Foreskin keratinocyte (primary cell): ENCODE measurements at places on chromosomes 12 and 14. TPM values are rescaled to one million over a fixed set of nuclear protein-coding genes. Genes with fewer than 3 reads are reported as not detected.

VCPKMT gene
- total RNA-seq: 5.9 and 6.7 TPM in 2 replicates

TBX5 gene
- total RNA-seq: not detected in 2 replicates

MYF5 gene
- total RNA-seq: not detected in 2 replicates

DNA sequence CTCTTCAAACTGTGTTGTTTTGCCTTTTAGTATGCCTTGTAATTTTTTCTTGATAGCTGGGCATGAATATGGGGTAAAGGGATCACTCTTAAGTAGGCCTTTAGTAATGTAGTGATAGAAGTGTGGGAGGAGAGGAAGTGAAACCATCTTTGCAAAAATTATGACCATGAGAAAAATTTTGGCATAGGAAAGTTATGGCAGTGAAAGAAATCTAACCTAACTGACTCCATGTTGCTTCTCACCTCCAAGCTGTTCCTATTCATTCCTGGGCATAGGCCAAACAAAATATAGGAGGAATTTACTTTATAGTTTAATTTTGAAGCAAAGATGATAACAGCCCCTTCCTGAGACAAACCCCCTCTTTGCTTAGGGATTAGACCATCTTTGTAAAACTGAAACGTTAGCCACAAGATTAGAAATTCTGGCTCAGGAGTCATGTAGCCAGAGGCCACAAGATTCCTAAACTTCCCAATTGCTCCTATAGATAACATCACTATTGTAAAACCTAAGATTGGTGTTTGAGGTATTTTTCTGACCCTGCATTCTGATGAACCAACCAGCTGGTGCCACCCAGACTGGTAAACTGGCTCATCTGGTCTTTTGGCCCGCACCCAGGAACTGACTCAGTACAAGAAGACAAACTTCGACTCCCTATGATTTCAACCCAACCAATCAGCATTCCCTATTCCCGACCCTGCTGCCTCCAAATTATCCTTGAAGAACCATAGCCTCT lies 45.8 kb downstream of the CRADD start:
- no peak for DNase-seq

DNA sequence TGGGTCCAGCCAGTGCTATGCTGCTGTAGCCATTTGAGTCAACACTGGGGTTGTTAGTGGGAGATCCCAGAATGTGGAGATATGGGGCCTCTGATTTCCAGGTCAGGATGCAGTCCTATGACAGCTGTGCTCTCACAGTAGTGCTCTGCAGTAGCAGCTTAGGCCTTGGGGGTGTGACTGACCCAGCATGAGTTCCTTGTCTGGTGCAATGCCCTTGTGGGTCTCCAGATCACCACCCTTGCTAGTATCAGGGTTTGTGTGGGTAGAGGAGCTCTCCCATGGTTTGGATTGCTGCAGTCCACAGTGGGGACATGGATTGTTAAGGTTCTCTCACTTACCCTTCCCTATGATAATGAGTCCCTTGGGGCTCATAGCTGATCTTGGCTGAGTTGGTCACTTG lies 113.7 kb downstream of the RAD51B start:
- DNase-seq: no peak

- DNase-seq: no peak
Observed at GRCh38 chr12:29750131-29750927, 33.4 kb downstream of the TMTC1 start.

DNA sequence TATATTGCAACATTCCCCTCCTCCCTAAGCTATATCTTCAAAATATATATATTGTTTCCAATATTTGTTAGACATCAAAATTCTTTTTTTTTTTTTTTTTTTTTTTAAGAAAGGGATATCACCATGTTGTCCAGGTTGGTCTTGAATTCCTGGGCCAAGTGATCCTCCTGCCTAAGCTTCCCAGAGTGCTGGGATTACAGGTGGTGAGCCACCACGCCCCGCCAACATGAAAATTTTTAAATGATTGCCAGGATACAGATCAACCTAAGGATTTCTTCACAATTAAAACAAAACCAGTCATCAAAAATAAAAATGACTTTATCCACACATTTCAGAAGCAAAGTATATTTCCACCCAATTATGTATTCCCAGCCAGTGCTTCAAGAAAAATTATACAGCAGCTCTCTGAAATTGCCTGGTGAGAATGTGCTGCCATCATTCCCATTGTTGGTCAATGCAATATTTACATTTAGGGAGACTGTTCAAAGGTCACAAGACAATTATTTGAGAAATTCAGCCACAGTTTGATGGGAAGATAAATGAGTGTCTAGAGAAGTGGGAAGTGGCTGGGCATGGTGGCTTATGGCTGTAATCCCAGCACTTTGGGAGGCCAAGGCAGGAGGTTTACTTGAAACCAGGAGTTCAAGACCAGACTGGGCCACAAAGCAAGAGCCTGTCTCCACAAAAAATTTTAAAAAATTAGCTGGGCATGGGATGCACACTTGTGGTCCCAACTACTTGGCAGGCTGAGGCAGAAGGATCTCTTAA lies 141.7 kb upstream of the AMIGO2 start:
- no peak for DNase-seq
